Cardiac muscle cell (in vitro differentiated cells and primary cell): ENCODE measurements at places on chromosomes 5 and 9. TPM values are rescaled to one million over a fixed set of nuclear protein-coding genes. Genes with fewer than 3 reads are reported as not detected.
A peak's percentile ranks its signal among the peaks of the same experiment; 100 is the strongest.

- no peak overlapping the region for H3K4me3 ChIP-seq
- no peak overlapping the region for H3K27ac ChIP-seq
- no peaks in the 10 kb centered on the region for H3K4me1 ChIP-seq
- DNase-seq = no peak
Observed at GRCh38 chr5:144832416-144832815, 661.7 kb downstream of the KCTD16 start.

DNA sequence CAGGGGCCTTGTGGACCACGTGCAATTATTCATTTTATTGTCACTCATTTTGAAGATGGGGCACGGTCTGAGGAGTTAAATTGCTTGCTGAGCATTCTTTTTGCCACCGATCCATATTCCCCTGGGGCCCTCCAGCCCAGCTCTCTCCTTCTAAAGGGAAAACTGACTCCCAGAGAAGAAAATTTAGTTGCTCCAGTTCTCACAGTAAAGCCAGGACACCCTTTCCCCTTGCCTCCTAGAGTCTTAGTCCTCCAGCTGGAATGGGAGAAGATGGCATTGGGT lies 1.0 kb upstream of the PANK3 start:
- no peak for DNase-seq
- peak overlapping the region; percentile 92 for H3K27ac ChIP-seq
- no peaks in the 10 kb centered on the region for H3K27me3 ChIP-seq
- H3K4me3 ChIP-seq = peak overlapping the region; percentile 11

DNA sequence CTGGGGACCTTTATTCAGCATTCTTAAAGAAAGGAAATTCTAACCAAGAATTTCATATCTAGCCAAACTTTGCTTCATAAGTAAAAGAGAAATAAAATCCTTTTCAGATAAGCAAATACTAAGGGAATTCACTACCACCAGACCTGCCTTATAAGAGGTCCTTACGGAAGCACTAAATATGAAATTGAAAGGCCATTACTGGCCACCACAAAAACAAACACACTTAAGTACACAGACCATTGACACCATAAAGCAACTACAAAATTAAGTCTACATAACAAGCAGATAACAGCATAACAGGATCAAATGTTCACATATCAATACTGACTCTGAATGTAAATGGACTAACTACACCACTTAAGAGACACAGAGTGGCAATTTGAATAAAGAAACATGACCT lies 361.4 kb upstream of the POU5F2 start:
- no peaks in the 10 kb centered on the region for H3K4me1 ChIP-seq
- no peak overlapping the region for H3K27ac ChIP-seq
- no peak overlapping the region for H3K4me3 ChIP-seq

DNA sequence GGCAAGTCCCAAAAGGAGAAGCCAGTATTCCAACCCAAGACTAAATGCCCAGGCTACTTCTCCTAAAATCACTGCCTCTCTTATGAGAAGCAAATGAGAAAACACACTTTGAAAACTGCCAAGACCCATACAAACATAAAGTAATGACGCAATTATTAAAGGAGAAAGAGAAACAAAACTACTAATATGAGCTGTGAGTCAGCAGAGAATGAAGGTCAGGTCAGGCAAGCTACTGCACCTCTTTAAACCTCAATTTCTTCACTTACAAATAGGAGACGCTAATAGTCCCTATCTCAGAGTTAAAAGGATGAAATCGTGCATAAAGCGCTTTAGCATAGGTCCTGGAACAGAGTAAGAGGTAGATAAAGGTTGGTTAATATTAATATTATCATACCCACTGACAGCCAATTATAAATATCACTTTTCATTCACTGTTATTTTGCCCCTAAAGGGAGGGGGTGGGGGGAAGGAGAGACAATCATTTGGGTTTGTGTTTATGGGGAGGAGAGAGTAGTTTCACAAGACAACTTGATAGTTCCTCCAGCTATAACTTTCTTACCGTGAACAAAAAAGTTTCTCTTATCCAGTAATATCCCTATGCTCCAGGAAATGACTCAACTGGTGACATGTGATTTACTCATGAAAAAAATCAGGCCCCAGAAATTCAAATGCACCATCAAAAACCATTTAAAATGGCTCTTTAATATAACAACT lies 3.6 kb downstream of the PSMB7 start:
- H3K27me3 ChIP-seq = no peaks in the 10 kb centered on the region
- peaks cover 60% of the 10 kb centered on the region for H3K36me3 ChIP-seq
- no peak overlapping the region for H3K27ac ChIP-seq
- no peak overlapping the region for H3K4me3 ChIP-seq
- DNase-seq = no peak

- H3K4me1 ChIP-seq = no peaks in the 10 kb centered on the region
- H3K4me3 ChIP-seq = no peak overlapping the region
- no peak for DNase-seq
Observed at GRCh38 chr5:179367491-179367890, 22.2 kb upstream of the ADAMTS2 start.

MCTP1 gene
- total RNA-seq = not detected in 2 replicates

DNA sequence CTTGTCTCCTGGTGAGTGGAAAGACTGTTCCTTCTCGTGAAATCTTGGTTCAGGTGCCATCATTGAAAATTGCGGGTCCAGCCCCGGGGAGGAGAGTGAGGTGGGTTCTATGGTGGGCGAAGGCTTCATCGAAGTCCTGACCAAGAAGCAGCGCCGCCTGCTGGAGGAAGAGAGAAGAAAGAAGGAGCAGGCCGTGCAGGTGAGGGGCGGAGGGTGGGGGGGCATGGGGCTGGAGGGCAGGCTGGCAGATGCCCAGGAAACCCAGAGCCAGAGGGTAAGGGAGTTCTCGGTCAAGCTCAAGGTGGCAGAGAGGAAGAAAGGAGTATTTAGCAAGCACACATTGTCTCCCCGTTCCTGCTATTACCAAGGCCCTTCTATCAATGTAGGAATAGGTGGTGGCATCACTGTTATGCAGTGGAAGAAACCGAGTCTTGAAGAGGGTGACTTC lies 24.3 kb upstream of the POMT1 start:
- peak overlapping the region; percentile 60 for H3K27ac ChIP-seq
- H3K4me3 ChIP-seq = no peak overlapping the region
- H3K27me3 ChIP-seq = no peaks in the 10 kb centered on the region
- H3K4me1 ChIP-seq = no peaks in the 10 kb centered on the region
- DNase-seq = peak; percentile 70

INSL4 gene
- total RNA-seq = not detected in 2 replicates

SPATA9 gene
- 0.45 and 1.0 TPM in 2 replicates for total RNA-seq

SOX30 gene
- total RNA-seq = 0.07 TPM in 1 of 2 replicates, not detected in the other

- no peaks in the 10 kb centered on the region for H3K36me3 ChIP-seq
- H3K4me1 ChIP-seq = peaks cover 27% of the 10 kb centered on the region
- H3K4me3 ChIP-seq = no peak overlapping the region
- no peak for DNase-seq
- H3K27me3 ChIP-seq = no peaks in the 10 kb centered on the region
Observed at GRCh38 chr5:78810098-78810920, 161.7 kb upstream of the LHFPL2 start.

- DNase-seq = no peak
- H3K27me3 ChIP-seq = no peaks in the 10 kb centered on the region
- H3K4me1 ChIP-seq = peaks cover 30% of the 10 kb centered on the region
Observed at GRCh38 chr5:178389796-178390195, 157.2 kb upstream of the PHYKPL start.

DNA sequence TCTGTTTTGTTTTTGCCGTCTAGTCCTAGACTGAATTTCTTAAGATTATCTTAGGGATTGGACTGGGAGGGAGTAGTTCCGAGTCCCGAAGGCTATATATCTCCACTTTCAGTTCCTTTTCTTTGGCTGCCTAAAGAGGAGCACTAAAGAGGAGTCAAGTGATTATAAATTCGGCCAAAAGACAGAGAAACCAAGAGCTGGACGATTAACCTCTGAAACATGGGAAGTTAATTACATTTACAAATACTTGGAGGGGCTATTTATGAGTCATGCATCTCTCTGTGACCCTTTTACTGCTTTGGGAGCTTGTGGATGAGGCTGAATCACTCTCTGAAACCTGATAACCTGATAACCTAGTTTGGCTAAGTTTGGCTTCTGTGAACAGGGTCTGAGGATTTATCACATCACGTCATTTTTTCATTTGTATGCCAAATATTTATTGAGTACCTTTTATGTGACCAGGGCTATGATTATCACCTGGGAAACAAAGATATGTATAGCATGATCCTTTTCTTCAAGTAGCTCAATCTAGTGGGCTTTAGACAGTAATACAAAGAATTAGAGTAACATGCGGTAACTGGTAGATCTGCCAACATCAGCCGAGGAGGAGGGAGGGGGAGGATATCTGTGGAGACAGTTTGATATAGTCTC lies 180.9 kb downstream of the CD180 start:
- no peaks in the 10 kb centered on the region for H3K27me3 ChIP-seq
- H3K4me1 ChIP-seq = peaks cover 37% of the 10 kb centered on the region
- H3K4me3 ChIP-seq = no peak overlapping the region
- no peaks in the 10 kb centered on the region for H3K36me3 ChIP-seq
- peak; percentile 39 for DNase-seq

- no peak overlapping the region for H3K27ac ChIP-seq
- no peak overlapping the region for H3K4me3 ChIP-seq
- peaks cover 56% of the 10 kb centered on the region for H3K4me1 ChIP-seq
- no peak for DNase-seq
Observed at GRCh38 chr5:67120032-67120431, 76.6 kb downstream of the CD180 start.

DNA sequence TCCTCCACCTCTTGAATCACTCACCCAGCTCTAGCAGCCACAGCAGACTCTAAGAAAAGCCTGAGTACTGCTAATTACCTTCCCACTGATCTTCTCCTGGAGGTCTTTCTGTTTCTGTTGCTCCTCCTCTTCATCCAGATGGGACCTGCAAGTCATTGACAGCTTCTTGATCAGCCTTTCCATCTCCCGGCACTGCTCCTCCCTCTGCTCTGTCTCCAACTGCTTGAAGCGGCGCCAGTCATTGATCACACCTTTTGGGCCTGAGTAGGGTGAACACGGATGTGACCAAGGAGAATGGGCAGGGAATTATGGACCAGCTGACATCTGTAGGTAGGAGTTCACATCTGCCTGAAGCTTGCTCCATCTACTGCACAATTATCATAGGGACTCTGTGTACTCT lies 5.5 kb downstream of the PDCL start:
- no peak overlapping the region for H3K4me3 ChIP-seq
- H3K36me3 ChIP-seq = peaks cover 36% of the 10 kb centered on the region
- DNase-seq = no peak
- H3K4me1 ChIP-seq = peaks cover 9% of the 10 kb centered on the region
